ENCODE measurements at places on chromosomes 5 and 9.

GRCh38 chr5:149228618-149229297 lies 42.9 kb upstream of the AFAP1L1 start:
- DNase-seq = no peak

- DNase-seq = no peak
Measured at GRCh38 chr5:168356592-168356991, 65.1 kb downstream of the WWC1 start.

- DNase-seq = no peak
Measured at GRCh38 chr9:14316602-14317300, 2.8 kb upstream of the NFIB start.

- no peak for DNase-seq
Measured at GRCh38 chr5:1419476-1420210, 25.6 kb downstream of the SLC6A3 start.

GRCh38 chr5:150946351-150946905 lies 41.6 kb upstream of the ZNF300 start:
- DNase-seq = no peak

- DNase-seq = no peak
Measured at GRCh38 chr5:154165886-154166285, 24.6 kb upstream of the GALNT10 start.

DNA sequence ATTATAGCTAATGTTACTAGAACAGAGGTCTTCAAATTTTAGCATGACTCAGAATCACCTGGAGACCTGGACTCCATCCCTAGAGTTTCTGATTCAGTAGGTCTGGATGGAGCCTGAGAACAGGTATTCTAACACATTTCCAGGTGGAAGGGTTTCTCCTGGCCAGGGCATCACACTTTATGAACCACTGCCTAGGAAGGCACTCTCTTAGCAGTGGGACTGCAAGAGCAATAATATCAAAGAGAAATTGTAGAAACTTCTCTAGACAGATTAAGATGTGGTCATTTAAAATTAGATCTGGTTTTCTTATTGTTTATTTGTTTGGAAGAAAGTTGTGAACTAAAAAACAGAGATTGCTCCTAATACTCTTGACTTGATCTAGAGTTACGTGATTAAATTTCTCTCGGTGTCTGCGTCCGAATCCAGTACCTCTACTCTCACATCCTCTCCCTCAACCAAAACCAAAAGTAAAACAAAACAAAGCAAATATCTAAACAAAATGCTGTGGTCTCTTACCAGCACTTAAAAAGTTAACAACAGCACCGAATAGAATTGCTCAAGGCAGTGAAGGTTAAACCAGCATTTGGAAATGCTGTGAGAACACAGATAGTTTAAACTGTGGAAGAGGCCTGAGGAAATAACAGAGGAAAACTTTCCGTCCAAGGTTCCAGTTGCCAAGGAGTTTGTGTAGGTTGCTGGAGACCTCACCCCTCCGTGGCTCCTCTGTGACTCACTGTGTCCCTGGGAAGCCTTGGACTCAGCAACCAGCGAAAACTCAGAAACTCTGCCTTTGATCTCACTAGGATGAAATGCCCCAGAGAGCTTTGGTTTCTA lies 193.4 kb downstream of the ARRDC3 start:
- DNase-seq = no peak

DNA sequence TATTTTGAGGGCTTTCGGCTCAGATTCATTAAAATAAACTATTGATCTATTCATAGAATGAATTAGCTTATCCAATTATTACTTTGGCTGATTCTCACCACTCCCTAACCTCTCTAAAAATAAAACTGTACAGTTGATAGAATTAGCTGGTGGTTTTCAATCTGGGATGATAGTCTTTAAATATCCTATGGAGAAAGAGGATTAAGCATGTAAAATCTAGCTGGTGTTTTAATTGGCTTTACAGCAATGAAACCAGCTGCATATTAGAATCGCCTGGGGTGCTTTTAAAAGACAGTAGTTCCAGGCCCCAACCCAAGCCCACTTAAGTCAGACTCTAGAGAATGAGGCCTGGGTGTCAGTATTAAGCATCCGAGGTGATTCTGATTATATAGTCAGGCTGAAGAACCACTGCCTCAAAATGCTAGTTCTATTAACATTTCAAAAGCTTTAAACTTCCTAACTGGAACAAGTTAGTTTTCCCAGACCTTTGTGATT lies 95.1 kb downstream of the MAP1B start:
- no peak for DNase-seq

GRCh38 chr9:113187929-113188595 lies 33.0 kb downstream of the FKBP15 start:
- no peak for DNase-seq

DNA sequence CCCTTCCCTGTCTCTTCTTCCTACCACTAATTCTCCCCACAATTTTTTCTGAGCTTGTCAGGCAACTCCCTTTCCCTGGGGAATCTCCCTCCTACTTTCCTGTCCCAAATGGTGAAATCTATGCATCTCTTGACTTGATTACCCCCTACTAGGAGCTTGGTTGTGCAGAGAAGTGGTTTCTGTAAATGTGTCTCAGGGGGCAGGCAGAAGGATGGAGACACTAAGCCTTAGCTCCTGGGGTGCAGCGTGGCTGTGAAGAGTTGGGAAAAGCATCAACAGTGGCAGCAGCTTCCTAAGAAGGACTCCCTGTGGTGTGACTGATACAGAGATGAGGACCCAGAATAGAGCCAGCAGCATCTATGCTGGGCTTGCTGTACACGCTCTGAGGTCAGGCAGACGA lies 62.3 kb downstream of the NRG2 start:
- DNase-seq = no peak

Data from stimulated activated CD4-positive, alpha-beta T cell treated with anti-CD3 and anti-CD28 coated beads, Interleukin-1b, Interleukin-23, amount 100 ng/mL, for 1 hour (primary cell).